ENCODE measurements at places on chromosomes 12 and 14. TPM values are rescaled to one million over a fixed set of nuclear protein-coding genes. Genes with fewer than 3 reads are reported as not detected.
A peak's percentile ranks its signal among the peaks of the same experiment; 100 is the strongest.

GRCh38 chr14:23512156-23512555 is 39.4 kb downstream of the ZFHX2 start:
- DNase-seq = no peak

DNA sequence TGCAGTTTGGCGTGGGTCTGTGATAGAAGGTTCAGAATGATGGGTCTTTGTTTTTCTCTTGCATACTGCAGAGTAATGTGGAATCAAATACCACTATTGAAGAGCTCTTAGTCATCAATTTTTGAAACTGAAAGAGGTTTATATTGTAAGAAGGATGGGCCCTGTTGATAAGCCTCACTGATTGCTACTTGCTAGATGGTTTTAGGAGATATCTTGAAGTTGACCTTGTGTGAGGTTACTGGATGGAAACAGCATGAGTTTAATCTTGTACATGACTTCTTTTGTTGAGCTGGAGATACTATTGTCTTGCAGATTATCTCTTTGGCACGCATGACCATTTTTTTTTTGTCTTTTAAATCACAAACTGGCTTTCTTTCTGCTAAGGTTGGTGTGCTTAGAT is 13.8 kb downstream of the BICD1 start:
- peak; percentile 19 for DNase-seq

Gene RNASE1
- total RNA-seq = 64.0 TPM

DNA sequence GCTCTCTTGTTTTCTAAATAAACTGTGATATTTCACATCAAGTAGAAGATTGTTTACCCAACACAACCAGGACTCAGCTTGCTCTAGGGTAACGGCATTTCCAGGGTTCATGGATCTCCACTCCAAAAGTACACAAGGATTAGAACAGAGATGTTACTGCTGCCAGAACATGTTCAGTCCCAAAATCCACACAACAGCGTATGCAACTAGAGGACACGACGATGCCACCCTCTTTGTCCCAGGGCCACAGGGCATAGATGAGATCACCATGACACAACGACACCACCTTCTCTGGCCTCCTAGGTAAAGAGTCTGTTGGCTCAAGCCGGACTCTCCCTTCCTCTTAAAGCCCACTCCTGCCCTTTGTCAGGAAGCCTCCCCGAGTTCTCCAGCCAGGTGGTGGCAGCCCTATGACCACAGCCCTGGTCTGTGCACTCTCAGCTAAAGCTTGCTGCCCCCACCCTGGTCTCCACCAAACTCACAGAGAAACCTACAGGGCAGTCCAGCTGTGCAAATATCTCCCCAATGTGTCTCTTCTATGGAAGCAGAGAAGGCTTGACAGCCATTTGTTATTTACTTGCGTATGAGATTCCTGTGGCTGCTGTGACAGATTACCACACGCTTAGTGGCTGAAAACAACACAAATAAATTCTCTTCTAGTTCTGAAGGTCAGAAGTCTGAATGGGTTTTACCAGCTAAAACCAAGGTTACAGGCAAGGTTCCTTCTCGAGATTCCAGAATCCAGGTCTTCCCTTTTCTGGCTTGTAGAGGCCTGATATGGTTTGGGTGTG is 10.3 kb downstream of the CLMN start:
- DNase-seq = no peak

- DNase-seq = no peak
Observed at GRCh38 chr14:99715266-99716000, 31.3 kb downstream of the CYP46A1 start.

Gene AQP6
- 0.05 TPM for total RNA-seq

DNA sequence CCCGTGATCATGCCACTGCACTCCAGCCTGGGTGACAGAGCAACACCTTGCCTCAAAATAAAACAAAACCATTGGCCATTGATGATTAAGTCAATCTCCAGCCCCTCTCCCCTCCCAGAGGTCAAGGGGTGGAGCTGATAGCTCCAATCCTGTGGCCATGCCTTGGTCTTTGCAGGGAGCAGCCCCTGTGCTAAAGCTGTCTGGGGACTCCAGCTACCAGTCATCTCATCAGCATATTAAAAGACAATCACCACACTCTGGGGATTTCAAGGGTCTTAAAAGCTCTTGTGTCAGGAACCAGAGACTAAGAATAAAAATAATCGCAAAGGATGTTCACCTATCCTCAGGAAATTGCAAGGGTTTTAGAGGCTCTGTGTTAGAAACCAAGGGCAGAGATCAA is 30.6 kb downstream of the HCAR2 start:
- DNase-seq = no peak

DNA sequence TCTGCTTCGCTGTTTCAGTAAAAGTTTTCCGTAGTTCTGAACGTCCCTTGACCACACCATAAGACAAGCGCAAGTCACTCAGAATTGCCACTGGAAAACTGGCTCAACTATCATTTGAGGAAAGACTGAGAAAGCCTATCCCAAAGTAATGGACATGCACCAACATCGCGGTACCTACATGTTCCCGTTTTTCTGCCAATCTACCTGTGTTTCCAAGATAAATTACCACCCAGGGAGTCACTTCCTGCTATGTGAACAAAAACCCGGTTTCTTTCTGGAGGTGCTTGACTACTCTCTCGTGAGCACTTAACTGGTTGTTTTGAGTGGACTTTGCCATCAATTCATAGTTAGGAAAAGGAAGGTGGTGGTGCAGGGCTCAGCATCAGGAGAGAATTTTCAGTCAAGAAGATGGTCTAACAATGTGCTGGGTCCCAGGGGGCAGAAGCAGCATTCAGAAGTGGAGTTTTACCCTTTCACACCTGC is 1.4 kb downstream of the EGLN3 start:
- DNase-seq = no peak

Gene RTL1
- not detected for total RNA-seq

DNA sequence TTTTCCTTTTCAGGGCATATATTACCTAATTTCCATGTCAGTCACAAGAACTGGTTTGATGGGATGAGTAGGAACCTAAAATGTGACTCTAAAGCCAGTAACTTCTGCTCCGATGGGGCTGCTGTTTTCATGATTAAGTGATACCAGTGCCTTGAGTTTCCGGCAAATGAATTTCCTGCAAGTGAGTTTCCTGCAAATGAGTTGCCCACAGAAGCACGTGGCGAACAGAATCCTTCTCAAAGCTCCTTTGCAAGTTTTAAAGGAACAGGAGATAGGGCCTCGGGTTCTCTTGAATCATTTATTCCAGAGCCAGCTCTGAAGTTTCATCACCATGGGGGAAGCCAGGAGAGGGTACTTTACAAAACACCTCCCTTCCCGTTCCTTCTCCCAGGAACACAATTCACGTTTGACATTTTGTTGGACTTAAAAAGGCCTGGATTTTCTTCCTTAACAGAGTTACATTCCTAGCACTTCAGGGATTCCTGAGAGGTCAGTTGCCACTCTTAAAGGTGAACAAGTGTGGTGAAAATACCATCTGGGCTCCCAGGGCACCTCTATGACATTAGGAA is 2.2 kb upstream of the PPTC7 start:
- peak; percentile 65 for DNase-seq
